ENCODE measurements at places on chromosomes 11 and 22.
A peak's percentile ranks its signal among the peaks of the same experiment; 100 is the strongest.

DNA sequence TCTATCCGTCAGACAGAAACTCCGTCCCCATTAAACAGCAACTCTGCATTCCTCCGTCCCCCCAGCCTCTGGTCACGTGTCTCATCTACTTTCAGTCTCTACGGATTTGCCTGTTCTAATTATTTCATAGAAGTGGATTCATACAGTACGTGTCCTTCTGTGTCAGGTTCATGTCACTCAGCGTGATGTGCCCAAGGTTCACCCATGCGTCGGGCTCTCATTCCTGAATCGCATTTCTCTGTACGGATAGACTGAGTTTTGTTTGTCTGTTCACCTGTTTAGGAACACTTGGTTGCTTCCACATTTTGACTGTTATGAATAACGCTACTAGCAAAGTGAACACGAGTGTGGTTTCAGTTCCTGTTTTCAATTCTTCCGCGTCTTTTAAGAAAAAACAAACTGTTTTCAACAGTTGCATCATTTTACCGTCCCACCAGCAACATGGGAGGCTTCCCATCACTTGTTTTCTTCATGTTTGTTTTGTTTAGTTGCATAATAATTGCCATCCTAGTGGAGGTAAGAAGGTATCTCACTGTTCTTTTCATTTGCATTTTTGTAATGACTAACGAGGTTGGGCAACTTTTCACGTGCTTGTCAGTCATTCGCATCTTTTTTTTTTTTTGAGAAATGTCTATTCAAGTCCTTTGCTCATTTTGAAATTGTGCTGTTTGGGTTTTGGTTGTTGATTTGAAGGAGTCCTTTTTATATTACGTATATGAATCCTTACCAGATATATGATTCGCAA is 8.9 kb upstream of the NLRP6 start:
- DNase-seq: no peak

DNA sequence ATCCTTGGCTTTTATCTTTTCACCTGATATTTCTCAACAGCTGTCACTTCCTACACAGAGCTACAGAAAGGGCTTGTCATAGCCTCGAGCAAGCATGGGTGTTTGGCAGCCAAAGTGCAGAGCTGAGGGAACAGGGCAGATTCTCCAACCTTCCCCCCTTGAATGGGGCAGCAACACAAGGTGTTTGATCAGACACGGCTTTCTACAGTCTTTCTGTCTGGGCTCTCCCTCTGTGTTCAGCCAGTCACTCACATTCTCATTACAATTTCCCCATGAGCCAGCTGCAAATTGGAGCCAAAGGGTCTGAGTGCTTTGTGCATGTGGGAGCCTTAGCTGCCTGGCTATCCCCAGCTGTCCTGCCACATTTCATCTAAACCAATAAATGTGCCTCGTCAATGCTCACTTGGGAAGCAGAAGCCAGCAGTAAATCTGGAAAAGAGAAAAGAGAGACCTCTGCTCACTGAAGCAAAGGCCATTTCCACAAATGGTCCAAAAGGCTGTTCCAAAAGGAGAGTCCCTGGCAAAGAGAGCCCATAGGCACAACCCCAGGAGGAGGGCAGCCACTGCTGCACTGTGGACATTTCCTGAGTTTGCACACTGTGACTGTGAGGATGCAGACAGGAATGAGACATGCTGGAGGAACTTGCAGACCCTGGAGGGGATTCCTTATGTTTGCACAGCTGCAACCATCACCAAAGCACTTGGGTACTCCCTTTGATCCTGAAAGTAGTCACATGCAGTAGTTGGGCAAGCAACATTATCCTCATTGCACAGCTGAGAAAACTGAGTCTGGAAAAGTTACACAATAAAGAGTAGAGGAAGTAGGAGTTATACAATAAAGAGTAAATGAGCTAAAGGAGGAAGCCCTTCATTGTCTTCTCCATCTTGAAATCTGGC is 186.8 kb downstream of the FAM181B start:
- no peak for DNase-seq

DNA sequence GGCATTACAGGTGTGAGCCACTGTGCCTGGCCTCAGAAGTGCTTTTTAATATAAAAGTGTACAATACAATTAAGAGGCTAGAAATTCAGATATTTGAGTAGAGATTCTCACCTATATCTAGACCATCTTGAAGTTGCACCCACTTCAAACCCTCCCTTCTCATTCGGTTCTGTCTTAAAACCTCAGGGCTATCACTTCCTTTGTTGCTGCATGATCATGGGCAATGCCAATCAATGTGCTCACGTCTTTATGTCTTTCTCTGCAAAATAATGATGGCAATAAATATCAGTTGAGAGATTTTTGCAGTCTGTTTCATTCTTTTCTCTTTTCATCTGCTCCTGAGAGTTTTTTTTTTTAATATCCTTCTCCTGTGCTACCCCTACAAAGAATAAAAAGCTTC is 9.3 kb upstream of the NUP160 start:
- no peak for DNase-seq

DNA sequence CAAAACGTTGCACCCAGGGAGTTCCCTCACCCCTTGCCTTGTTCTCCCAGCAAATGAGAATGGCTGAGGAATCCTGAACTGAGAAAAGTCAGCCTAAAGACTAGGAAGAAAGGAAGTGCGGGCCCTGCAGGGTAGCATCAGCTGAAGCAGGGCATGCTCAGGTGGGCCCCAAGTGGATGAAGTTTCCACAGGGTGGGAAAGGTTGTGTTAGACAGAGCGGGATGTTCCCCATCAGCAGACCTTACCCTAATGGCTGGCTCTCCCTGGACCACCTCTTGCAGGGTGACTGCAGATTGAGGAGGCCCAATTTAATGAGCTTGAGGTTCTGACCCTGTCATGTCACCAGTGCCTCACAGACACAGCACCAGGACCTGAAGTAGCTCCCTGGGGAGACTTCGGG is 81.5 kb upstream of the MYOD1 start:
- DNase-seq: no peak

- peak; percentile 61 for DNase-seq
These were observed 43.4 kb downstream of the CPT1A start for GRCh38 chr11:68798221-68798813.

- no peak for DNase-seq
These were observed 1156.8 kb downstream of the LRRC4C start for GRCh38 chr11:40302669-40303068.

DNA sequence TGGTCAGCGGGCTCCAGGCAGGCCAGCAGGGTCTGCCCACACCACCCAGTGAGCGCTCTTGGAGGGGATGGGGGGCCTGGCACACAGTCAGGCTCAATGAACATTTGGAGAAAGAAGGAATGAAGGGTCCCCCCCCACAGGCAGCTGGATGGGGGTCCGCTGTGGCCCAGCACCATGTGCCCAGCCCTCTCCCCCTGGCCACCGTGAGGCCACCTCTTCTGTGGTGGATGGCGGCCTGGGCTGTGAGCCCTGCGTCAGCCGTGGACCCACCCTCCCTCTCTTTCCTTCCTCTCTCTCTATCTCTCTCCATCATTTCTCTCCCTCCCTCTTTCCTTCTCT is 35.1 kb upstream of the MUC5AC start:
- DNase-seq: no peak

DNA sequence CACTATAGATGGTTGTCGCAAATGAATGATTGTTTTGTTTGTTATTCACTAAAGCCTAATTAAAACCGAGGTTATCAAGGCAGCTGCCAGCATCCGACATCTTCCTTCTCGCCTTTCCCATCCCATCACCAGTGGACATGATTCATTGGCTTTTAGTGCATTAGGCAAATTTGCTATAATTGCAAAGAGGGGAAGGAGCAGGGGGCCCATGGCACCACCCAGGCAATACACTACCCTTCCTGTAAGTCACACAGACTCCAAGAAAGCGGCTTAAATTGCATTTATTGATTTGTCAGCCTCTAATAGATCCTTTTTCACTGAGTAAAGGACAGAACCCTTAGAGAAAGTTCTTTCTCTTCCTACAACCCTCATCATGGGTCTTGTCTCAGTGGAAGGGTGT is 169.2 kb upstream of the NCAM1 start:
- no peak for DNase-seq

DNA sequence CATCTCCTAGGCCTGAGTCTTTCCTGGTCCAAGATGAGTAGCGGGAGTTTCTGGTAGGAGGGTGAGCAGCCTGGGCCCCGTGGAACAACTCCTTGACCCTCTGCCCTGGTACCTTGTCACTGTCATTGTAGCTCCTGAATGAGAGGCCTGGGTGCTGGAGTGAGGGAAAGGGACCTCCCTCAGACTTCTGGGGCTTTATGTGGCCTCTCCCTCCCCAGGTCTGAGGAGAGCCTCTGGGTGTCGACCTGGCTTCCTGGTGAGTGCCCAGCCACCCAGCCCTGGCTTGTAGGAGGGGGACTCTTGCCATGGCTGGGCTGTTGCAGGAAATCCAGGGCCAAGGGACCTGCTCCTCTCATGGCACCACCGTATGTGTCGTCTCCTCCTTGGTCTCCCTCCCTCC is 3.9 kb downstream of the P2RY2 start:
- DNase-seq: no peak

GRCh38 chr11:64713016-64713707 is 9.8 kb downstream of the NRXN2 start:
- no peak for DNase-seq

- DNase-seq: no peak
These were observed 280.6 kb upstream of the ANO5 start for GRCh38 chr11:21912285-21912684.

- no peak for DNase-seq
These were observed 357.0 kb downstream of the LRRC4C start for GRCh38 chr11:41102471-41102870.

DNA sequence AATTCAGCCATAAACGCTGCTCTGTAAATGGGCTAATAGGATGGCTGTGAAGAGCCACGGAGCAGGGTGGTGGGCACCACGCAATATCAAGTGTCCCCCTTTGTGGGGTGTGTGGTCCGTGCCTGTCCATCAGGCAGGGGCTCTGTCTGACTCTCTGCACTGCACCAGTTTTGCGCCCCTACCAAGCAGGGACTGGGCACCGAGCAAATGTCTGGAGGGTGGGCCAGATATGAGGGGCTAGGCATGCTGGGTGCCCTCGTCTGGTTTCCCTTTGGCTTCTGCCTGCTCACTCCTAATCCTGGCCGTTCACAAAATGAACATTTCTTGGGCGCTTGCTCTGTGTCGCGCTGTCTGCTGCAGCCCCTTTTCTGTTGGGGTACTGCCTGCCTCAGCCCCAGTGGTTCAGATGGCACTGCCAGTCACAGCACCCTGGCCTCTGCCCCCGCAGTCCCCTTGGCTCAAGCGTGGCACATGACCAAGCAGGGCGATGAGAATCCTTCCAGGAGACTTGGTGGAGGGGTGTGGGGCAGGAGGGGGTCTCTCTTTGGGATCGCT is 37.1 kb upstream of the CELSR1 start:
- DNase-seq: no peak

DNA sequence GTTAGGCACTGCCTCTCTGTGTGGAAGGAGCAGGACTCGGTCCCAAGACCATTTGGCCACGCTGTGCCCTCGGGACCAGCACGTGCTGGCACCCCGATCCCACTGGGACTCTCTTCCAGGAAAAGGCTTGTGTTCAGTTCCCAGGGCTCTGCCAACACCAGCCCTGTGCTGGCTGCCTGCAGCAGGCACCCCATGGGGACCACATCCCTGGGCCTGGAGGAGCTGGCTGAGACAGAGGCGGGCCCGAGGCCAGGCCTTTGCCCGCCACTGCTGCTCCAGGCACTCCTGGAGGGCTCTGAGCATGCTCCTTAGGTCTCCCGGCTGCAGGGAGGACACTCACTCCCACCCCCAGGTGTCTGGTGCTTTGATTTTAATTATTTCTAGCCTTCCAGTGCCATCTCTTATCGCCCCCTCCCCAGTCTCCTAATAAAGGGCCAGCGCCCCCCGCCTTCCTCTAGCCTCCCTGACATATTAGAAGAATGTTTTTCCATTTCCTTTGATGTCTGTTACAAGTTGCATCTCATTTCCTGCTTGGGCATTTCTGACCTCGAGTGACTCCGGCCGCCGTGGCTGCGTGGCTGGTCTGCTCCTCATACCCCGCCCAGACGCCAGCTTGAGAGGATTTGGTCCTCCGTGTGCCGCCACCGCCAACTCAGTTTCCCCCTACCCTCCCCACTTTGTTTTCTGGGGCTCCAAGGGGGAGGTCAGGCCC is 14.4 kb downstream of the CDKN1C start:
- no peak for DNase-seq

- no peak for DNase-seq
These were observed 217.3 kb upstream of the NARS2 start for GRCh38 chr11:78791964-78792363.

- DNase-seq: no peak
These were observed 50.3 kb upstream of the CD44 start for GRCh38 chr11:35088676-35089075.

- DNase-seq: no peak
These were observed 10.5 kb upstream of the RBFOX2 start for GRCh38 chr22:36039125-36039524.

GRCh38 chr11:2271327-2272227 is 1.2 kb upstream of the ASCL2 start:
- peak; percentile 29 for DNase-seq

DNA sequence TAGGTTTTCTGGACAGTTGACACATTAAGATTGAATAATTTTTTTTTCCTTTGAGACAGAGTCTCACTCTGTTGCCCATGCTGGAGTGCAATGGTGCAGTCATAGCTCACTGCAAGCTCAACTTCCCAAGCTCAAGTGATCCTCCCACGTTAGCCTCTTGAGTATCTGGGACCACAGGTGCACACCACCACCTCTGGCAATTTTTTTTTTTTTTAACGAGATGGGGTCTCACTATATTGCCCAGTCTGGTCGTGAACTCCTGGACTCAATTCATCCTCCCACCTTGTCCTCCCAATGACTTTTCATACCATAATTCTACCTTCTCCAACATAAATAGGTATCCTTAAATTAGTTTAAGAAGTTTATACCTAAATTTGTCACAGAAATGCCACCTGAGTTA is 8.5 kb downstream of the EIF4ENIF1 start:
- no peak for DNase-seq

DNA sequence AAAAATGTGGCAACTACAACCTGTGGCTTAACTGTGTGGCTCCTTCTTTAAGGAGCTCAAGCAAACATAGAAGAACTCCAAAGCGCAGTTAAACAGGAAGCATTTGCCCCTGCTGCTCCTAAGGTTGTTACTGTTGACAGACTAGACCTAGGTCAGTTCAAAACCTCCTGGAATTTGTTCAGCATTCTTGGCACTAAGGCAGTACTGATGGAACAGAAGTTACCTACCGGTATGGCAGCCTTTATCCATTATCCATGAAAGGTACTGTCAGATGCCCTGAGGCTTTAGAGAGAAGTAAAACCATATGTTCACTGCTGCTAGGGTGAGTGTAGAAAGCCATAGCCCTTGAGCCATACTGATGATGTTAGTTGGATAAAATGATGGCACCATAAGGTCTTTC is 916.5 kb upstream of the FAT3 start:
- DNase-seq: no peak

- no peak for DNase-seq
These were observed 40.1 kb upstream of the FLI1 start for GRCh38 chr11:128653801-128654231.

All from liver (tissue), 10 donors.